Effector memory CD8-positive, alpha-beta T cell (primary cell): ENCODE measurements at places on chromosomes 3 and 15.

- DNase-seq, result no peak
Observed at GRCh38 chr3:89314454-89315098, 207.2 kb downstream of the EPHA3 start.

- no peak for DNase-seq
Observed at GRCh38 chr3:14619605-14620004, 32.0 kb upstream of the CCDC174 start.

- no peak for DNase-seq
Observed at GRCh38 chr3:5305684-5305989, 118.1 kb downstream of the EDEM1 start.

DNA sequence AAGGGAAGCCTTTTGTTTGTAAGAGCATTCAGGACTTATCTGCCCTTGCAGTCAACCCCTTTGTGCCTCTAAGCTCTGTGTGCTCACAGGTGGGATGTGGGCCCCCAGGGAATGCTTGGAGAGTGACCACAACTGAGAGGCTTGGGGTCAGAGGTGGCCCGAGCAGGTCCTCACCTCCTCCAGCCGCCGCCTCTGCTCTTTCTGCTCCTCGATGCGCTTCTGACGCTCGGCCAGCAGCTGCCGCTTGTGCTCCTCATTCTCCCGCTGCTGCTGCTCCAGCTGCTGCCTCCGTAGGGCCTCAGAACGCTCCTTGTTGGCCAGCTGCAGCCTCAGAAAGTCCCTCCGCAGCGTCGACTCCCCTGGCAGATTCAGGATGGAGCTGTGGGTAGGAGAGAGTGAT, 130.8 kb upstream of the SLC2A2 start:
- DNase-seq, result no peak

GRCh38 chr3:184316792-184317191, 2.4 kb downstream of the EIF4G1 start:
- DNase-seq, result no peak

- no peak for DNase-seq
Observed at GRCh38 chr15:59166601-59167265, 39.9 kb upstream of the LDHAL6B start.

- DNase-seq, result no peak
Observed at GRCh38 chr3:11056531-11057050, 64.0 kb downstream of the SLC6A1 start.

GRCh38 chr3:185645596-185646381, 59.7 kb downstream of the SENP2 start:
- no peak for DNase-seq

- DNase-seq, result no peak
Observed at GRCh38 chr15:43276563-43277200, 10.0 kb upstream of the TGM5 start.

GRCh38 chr3:10474847-10475246, 30.5 kb downstream of the ATP2B2 start:
- no peak for DNase-seq

DNA sequence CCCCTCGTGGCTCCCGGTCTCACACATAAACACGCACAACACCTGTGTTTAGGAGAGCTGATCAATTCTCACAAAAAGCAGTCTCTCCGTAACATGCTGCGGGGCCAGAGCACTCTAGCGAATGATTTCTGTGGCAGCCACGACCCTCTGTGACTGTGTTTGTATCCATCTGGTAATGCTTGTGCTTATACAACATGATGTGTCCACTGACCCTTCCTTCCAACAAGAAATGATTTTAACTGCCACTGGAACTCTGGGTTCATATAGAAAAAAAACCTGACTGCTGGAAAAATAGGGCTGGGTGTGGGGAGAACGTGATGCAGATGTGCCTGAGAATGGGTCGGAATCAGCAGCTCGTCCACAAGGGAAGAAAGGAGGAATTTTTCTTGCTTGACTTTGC, 410.2 kb downstream of the GAP43 start:
- no peak for DNase-seq

- DNase-seq, result no peak
Observed at GRCh38 chr3:71127844-71128243, 455.7 kb downstream of the FOXP1 start.

DNA sequence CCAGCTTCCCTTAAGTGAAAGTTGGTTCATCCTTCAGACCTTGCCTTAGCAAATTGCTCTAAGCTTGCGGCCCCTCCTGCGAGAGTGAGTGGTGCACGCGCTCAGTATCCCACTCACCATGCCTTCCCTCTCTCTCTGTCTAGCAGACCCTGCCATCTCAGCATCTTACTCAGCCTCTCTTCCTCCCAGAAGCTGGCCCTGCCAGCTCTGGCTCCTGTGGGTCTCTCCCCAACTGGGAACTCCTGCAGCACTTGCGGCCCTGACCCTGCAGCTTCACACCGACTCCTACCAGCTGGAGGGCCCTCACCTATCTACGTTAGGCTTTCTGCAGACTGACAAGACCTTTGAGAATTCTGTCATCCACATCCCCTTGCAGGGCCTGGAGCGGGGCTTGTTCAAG, 286.1 kb upstream of the TLE3 start:
- DNase-seq, result no peak

GRCh38 chr3:142968319-142969025, 5.0 kb upstream of the PAQR9 start:
- DNase-seq, result no peak

GRCh38 chr15:27214032-27214431, 243.1 kb downstream of the GABRG3 start:
- no peak for DNase-seq
